Stimulated activated CD8-positive, alpha-beta memory T cell treated with anti-CD3 and anti-CD28 coated beads, Interleukin-15, amount 100 ng/mL, for 1 hour (primary cell): ENCODE measurements at places on chromosomes 2 and 18.

- no peak for DNase-seq
These were observed 117.6 kb upstream of the HAAO start for GRCh38 chr2:42909966-42910365.

DNA sequence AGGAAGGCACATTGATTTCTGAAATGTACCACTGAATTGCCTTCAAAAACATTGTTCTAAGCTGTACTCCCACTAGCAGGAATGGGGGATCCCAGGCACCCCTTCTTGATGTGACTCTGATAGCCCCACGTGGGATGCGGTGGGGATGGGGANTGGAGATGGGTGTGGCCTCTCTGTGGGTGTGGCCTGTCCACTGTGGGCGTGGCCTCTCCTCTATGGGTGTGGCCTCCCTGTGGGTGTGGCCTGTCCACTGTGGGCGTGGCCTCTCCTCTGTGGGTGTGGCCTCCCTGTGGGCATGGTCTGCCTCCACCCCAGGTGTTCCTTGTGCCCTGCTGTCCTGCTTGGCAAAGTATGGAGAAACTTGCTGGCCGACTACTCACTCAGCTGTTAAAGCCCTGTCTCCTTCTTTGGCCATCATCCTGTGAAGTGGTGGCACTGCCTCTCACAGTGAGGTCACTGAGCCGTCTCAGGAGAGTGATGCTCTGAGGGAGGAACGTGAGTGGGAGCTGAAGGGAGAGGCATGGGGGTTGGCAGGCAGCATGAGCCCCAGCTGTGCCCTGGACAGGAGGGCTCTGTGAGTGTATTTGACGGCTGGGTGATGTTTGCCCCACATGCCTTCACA, 6.7 kb upstream of the PARD6G start:
- no peak for DNase-seq

DNA sequence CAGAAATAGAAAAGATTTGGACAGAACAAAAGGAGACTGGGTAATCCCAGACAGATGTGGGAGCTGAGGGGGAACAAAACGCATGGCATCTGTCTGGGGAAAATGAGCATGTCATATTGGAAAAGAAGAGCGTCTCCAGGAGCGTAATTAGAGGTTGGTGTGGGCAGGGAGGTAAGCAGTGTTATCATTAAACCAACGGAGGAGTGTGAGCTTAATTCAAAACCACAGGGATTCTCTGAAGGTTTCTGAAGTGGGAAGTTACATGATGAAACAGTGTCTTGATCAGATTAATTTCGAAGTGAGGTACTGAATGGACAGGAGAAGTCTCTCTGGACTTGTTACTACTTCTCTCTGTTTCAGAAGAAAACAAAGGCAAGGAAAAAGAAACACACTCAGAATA, 53.3 kb downstream of the DTNB start:
- no peak for DNase-seq

DNA sequence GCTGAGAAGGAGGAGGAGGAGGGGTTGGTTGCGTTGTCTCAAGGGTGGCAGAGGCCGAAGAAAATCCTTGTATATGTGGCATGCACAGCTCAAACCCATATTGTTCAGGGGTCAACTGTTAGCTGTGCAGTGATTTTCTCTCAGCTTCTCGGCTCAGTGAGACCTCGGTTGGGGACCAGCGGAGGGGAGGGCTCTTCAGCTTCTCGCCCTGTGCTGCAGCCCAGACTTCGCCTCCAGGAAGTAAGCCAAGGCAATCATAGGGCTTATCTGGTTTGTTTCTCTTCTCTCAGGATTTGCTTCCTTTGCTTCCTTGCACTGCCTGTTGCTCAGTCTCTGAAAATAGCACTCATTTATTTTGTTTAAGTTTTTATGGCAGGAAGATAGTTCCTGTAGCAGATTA, 85.5 kb downstream of the SOWAHC start:
- DNase-seq: no peak

DNA sequence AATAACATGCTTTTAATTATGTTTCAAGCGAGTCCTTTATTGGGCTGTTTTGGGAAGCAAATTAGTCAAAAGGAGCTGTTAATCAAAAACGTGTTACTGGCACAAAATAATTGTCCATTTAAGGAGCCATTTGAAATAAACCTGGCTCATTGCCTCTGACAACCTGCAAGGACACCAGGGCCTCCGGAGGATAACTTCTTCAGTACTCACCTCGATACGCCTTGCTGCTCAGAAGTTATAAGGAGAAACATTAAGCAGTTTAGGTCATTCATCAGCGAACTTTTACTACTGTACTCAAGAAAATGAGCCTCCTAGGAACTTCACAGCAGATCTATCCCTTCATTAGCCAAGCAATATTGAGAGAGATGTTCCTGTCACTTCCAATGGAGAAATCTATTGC, 1579.2 kb upstream of the ACVR2A start:
- DNase-seq: no peak

GRCh38 chr2:28068527-28068926, 178.0 kb downstream of the BABAM2 start:
- no peak for DNase-seq

GRCh38 chr18:62018759-62019041, 125.9 kb upstream of the RNF152 start:
- no peak for DNase-seq

DNA sequence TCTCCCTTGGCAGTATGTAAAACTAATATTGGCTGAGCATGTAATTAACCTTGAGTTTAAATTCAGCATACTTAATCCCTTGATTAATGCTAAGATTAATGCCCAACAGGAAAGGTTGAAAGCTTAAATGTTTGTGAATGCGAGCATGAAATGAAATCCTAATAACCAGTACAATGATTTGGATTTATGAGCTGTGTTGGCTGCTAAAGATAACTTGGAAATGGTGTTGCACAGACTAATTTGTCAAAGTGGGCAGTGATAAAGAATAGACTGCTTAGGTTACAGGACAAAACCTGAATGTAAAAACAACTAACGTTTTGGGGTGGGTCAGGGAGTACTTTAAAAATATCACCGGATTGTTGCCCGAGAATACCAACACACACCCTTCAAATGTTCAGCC, 70.6 kb downstream of the MGAT5 start:
- no peak for DNase-seq

- no peak for DNase-seq
These were observed 308.8 kb upstream of the LYPD1 start for GRCh38 chr2:132978840-132979239.

GRCh38 chr2:105142239-105142638, 99.3 kb upstream of the GPR45 start:
- no peak for DNase-seq

DNA sequence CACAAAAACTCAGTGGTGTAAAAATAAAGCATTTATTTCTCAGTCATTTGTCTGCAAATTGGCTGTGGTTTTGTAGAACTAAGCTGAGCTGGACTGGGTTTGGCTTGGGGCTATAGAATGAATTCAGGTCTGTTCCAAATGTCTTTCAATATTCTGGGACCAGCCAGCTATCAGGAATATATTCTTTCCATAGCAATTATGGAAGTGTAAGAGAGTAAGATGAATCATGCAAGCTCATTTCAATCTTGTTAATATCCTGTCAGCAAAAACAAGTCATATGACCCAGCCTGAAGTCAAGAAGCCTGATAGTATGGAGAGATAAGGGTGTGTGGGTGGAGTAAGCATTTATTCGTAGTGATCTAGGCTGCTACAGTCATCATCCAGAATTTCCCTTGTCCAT, 481.0 kb upstream of the CDH2 start:
- DNase-seq: no peak

DNA sequence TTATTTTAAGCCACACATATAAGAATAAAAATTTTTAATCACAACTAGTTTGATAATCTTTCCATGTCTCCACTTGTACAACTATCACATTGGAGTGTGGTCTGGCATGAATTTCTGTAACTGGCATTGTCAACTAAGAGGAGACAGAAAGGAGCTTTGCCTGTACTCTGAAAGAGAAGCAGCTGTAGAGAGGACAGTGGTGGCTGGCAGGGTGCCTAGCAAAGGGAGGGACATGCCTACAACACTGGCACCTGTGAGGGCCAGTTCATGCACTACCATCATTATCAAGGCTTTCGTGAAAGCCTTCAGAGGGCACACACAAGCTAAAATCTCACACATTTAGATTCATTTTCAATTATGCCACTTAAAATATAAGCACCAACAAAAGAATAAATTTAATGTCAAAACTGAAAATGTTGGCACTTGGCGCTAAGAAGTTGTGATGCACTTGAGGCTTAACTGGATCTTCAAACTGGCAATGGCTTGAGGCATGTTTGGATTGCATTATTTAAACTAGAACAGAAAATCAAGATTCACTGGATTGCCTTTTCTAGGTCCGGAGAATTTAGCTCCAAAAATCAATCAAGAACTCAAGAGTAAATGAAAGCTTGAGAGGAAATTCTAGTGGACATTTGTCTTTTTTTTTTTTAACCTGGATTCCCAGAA, 238.6 kb downstream of the ZNF385B start:
- DNase-seq: no peak

- no peak for DNase-seq
These were observed 1159.0 kb downstream of the RPIA start for GRCh38 chr2:89850481-89850880.

- no peak for DNase-seq
These were observed 31.8 kb upstream of the TMEM131 start for GRCh38 chr2:98027538-98027937.

DNA sequence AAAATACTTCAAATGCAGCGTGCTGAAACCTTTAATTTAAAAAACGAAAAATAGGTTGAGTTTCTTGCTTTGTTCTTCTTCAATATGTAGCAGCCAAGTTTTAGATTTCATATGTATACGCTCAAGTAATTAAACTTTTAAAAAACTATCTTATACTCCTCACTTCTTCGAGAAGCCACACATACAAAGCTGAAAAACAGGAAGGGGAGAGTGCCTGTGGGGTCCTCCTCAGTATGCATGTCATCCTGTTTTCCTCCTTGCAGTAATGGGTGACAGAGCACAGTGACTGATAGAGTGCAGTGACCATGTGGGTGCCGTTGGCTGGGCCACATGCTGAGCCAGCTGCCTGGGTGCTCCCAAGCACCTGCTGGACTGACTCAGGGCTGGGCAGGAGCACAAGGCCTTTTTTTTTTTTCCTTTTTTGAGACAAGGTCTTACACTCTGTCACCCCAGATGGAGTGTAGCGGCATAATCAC, 33.3 kb downstream of the UXS1 start:
- DNase-seq: no peak
